ENCODE measurements at places on chromosomes 7 and 10.

- no peak for DNase-seq
These were observed 37.4 kb upstream of the LBX1 start for GRCh38 chr10:101266381-101267289.

GRCh38 chr10:43218206-43218950 is 48.5 kb downstream of the RASGEF1A start:
- DNase-seq: no peak

GRCh38 chr7:95376632-95377400 is 19.4 kb downstream of the PON3 start:
- no peak for DNase-seq

DNA sequence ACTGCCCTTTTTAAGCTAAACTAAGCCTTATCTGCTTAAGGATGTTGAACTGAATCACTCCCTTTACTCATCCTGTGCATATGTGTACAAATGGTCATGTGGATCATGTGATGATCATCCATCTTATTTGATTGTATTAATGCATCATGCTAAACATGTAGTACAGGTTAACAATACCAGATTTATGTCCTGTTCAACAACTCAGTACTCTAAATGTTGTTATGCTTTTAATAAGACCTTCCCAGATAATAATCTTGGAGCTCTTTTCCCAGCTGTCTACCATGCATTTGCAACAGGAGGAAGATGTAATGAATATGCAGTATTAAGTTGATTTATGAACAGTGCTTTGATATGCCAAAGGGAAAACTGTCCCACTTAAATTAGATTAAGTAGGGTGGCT is 318.0 kb downstream of the BICC1 start:
- no peak for DNase-seq

DNA sequence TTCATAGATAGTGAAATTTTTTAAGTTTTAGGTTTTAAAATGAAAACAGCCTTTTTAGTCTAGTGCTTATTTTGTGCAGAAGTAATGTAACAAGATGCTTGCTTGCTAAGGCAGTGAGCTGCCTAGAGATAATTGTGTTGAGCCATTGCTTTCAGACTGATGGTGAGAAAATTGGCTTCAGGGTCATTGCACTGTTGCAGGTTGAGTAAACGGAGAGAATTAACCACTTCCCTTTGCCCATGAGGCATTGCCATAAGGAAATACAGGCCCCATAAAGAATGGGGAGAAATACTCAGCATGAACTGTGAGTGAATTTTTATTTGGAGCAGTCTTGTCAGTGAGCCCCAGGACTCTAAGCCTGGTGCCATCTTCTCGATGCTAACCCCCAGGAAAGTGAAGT is 140.5 kb downstream of the LRRC4 start:
- DNase-seq: no peak

DNA sequence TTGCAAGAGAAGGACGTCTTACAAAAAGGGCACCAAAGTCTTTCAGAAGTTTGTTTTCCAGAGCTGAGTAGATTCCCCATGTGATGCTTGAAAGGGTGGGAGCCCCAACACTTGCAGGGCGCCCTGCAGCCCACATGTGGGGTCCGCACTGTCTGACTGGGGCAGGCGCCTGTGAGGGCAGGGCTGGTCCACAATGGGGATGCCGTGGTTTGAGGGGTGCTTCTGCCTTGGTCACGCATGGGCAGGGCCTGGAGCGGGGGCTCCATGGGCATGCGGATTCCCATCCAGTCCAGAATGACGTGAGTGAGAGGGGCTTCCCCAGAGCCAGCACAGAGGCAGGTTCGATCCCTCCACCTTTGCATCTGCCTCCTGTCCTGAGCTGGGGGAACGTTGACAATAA is 101.5 kb upstream of the SHH start:
- DNase-seq: no peak

GRCh38 chr7:24851786-24852185 is 94.5 kb upstream of the GSDME start:
- DNase-seq: no peak

DNA sequence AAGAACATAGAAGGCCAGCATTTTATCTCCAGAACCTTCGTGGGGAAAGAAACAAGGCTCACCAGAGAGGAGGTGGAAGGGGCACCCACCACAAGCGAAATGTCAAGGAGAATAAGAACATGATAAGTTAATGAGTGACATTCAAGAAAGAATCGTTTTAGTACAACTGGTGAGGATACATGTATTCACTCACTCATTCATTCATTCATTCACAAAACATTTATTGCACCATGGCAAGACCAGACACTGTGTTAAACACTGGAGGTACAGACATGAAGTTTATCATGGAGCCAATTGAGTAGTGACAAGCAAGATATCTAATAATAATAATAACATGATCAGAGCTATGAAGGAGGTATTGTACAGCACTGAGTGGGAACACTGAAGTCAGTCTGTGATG is 1.7 kb upstream of the ZNRF2 start:
- DNase-seq: no peak

DNA sequence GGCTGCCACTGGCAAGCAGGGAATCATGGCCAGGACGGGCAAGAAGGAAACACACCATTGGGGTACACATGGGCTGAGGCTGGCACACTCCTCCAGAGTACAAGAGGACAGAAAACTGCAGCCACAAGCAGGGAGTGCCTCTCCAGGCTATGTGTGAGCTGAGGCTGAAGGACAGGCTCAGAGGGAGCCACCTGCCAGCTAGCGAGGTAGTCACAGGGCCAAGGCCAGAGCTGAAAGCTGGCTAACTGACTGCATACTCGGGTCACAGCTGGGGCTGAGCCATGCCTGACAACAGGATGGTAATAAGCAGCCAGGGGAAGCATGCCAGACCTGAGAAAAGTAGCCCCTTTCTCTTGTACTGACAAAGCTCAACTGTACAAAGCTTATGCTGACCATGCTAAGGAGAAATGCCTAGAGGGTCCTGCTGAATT is 52.0 kb downstream of the KIF5B start:
- DNase-seq: no peak

DNA sequence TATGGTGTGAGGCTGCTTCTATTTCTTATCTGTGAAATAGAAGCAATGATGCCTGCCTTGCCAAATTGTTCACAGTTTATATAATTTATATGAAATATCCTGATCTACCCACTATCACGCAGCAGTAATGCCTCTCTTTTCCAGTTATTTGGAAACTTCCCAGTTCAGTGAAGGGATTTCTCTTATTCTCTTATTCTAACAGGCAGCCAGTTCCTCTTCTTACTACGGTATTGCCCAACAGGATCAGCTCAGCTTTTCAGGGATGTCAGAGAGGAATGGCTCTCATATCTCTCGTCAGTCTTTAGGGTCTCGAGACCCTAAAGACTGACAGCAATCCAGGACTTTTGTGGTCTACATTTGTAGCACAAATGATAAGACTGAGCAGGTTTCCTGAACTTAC is 215.6 kb downstream of the CREB5 start:
- DNase-seq: no peak

DNA sequence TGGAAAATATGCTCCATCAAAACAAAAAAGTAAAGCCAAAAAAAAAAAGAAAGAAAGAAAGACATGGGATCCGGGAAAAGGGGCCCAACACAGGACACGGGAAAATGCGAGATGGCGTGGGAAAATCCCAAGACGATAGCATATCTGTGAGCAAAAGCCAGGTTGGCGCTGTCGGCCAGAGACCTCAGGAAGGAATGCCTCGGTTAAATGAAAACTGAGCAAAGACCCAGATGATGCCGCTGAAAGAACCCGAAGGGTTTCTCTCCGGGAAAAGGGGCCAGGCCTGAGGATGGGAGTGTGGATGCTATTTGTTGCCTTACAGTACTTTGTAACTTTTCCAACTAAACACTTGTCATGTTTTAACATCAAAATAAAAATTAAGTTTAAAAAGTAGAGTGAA is 49.5 kb upstream of the PPP2R2D start:
- DNase-seq: no peak

DNA sequence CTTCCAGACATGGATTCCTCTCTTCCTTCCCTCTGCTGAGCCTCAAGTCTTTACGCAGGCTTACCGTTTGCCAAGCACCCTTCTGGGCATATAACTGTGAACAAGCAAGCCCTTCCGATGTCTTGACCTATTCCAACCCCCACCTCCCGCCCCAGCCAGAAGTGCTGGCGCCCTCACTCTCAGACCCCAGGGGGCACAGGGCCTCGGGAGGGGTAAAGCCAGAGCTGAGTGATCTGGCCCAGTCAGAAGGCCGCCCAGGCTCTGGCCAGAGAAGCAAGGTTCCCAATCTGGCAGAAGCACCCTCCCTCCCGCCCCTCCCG is 1.2 kb downstream of the PRRT4 start:
- DNase-seq: no peak

DNA sequence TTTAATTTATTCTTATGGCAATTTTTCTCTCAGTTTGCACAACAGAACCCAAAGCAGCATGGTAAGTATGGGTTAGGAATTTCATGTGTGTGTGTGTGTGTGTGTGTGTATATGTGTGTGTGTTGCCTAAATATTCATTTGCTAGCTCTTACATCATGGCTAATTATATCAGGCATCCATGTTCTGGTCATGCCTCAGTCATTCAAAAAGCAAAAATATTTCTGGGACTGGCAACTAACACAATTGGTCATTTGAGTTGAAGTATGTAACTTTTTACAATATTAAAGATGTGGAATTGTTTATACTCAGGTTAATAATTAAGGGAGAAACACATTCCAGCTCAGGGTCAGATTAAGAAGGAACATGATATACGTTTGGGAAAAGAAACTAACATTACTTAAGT is 67.6 kb upstream of the PHYHIPL start:
- DNase-seq: no peak

- no peak for DNase-seq
These were observed 5.6 kb upstream of the NRCAM start for GRCh38 chr7:108461840-108462239.

GRCh38 chr7:79951415-79951814 is 183.2 kb upstream of the GNAI1 start:
- DNase-seq: no peak

- DNase-seq: no peak
These were observed 16.2 kb downstream of the DUSP5 start for GRCh38 chr10:110513949-110514348.

DNA sequence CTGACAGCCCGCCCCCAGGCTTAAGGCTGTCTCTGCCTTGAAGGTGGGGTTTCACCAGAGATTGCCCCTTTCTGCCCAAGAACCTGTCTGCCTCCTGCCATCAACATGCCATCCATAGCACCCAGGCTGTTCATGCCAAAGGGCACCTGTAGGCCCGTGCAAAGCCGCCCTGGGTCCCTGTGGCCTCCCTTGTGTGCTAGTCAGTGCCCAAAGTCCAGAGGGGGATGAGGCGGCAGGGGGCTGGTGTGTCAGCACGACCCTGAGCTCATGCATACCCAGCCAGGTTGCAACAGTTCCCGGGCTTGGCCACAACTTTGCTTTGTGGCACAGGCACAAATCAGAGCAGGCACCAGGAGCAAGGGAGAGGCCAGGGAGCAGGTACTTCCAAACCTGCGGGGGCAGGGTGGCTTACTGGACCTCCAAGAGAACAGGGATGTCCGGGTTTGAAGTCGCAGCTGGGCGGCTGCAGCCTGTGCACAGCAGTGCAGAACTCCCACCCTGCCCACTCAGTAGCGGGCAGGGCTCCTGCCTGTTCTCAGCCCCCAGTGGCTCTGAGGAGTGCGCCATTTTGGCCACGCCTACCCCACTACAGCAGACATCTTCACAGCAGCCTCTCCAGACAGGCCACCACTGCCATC is 671.1 kb upstream of the GRM3 start:
- DNase-seq: no peak

GRCh38 chr10:81957976-81958375 is 83.0 kb downstream of the NRG3 start:
- no peak for DNase-seq

DNA sequence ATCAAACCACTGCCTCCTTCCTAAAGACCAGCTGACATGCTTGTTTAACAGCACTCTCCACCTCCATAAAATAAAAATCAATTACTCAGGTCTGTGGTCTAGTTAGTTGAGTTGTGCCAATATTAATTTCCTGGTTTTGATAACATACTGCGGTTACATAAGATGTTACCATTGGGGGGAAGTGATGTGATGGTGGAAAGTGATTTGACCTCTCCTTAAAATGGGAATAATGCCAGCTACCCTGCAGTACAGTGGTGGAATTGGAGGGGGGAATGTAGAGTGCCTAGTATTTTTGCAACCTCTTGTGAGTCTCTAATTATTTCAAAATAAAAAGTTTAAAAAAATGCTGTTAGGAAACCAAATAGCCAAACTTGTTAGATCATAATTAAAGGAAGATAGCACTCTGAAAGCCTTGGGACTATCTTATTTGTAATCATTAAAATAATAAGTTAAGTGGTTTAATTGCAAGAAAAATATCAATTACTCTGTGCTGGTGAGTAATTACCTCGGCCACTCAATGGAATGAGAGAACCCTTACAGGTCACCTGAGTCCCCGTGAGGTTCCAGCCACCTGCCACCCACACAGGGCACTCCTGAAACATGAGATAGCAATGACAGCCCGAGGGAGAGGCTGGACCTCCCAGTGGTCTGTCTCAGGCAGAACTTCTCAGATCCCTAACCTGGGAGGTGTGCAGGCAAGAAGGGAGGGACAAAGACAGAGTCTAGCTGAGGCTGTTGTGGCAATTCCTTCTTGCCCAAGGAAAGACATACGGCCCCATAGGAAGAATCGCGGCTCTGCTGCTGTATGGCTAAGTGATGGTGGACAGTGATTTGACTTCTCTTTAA is 94.1 kb downstream of the SH3PXD2A start:
- no peak for DNase-seq

GRCh38 chr7:50798126-50798525 is 15.4 kb upstream of the GRB10 start:
- no peak for DNase-seq

DNA sequence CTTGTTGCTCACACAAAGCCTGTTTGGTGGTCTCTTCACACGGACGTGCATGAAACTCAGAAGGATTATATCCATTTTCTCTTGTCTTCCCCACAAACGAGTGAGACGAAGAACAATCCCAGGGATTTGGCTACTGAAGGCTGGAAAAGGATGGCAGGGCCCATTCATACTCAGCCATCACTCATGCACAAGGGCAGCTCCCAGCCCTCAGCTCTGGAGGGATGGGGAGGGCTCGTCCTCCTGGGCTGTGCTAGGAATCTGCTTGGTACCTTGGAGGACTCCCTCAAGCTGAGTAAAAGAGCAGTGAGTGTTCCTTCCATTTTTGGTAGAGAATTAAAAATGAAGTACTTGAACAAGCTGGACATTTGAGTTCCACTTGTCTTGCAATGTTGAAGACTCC is 33.2 kb upstream of the RAB18 start:
- DNase-seq: no peak

All from T-helper 2 cell treated with Interferon-gamma antibody and Interleukin-4, amounts not matched to agents 5 μg/mL and 100 μg/mL, for 36 hours (primary cell).